Stimulated activated CD8-positive, alpha-beta memory T cell treated with anti-CD3 and anti-CD28 coated beads, Interleukin-7, amount 100 ng/mL, for 1 hour (primary cell): ENCODE measurements at places on chromosomes 11 and 22.

DNA sequence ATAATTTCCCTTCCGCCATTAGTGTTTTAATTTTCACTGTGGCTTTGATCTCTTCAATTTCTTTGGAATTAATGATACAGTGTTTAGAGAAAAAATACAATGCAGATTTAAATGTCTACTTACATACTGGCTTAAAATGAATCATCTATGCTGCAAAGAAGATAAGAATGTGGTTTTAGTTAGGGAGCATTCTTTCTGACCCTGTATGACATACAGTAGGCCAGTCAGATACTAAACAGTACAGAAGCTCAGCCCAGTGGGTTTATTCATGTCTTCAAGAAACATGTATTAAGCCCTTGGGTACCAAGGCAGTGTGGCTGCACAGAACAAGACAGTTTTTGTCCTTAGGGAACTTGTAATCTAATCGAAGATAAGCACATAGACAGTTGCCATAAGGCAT lies 268.8 kb downstream of the DDX10 start:
- no peak for DNase-seq

GRCh38 chr11:69000831-69001242 lies 12.2 kb downstream of the MRGPRF start:
- DNase-seq, result no peak

- no peak for DNase-seq
Measured at GRCh38 chr11:24872186-24872585, 375.3 kb downstream of the LUZP2 start.

- DNase-seq, result no peak
Measured at GRCh38 chr11:36162883-36163434, 126.3 kb downstream of the COMMD9 start.

DNA sequence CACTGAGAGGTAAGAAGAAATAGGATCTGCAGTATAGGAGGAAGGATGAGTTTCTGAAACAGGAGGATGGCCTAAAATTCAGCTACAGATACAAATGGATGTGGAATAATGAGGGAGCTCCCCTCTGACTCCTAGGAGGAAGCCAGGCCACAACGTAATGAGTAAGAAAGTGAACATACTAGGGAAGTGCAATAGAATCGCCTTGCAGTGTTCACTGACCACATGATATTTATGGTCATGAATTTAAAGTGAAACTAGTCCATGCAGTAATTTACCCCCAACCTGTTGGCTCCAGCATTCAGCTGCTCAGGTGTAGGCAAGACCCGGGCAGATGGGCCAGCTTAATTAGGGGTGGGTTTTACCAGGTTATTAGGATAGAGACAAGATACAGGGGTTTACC lies 101.7 kb downstream of the DEUP1 start:
- no peak for DNase-seq

- no peak for DNase-seq
Measured at GRCh38 chr11:33582636-33583325, 117.8 kb downstream of the C11orf91 start.

- DNase-seq, result no peak
Measured at GRCh38 chr22:28716686-28717085, 24.9 kb downstream of the CHEK2 start.

GRCh38 chr22:44521326-44522074 lies 23.5 kb upstream of the RTL6 start:
- DNase-seq, result no peak

DNA sequence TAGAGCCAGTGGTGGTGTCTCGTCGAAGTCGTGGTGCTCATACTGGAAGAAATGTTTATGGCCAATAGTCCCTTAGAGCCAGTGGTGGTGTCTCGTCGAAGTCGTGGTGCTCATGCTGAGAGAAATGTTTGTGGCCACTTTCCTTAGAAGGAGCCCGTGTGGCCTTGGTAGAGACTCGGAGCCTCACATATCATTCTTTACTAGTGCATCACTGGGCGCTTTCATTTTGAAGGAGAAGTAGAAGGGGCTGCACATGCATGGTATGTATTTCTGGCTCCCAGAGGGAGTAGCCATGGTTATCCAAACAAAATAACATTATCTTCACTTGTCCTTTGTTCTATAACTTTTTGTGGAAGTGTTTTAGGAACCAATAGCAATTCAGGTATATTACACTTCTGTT lies 69.5 kb downstream of the JAM3 start:
- no peak for DNase-seq

DNA sequence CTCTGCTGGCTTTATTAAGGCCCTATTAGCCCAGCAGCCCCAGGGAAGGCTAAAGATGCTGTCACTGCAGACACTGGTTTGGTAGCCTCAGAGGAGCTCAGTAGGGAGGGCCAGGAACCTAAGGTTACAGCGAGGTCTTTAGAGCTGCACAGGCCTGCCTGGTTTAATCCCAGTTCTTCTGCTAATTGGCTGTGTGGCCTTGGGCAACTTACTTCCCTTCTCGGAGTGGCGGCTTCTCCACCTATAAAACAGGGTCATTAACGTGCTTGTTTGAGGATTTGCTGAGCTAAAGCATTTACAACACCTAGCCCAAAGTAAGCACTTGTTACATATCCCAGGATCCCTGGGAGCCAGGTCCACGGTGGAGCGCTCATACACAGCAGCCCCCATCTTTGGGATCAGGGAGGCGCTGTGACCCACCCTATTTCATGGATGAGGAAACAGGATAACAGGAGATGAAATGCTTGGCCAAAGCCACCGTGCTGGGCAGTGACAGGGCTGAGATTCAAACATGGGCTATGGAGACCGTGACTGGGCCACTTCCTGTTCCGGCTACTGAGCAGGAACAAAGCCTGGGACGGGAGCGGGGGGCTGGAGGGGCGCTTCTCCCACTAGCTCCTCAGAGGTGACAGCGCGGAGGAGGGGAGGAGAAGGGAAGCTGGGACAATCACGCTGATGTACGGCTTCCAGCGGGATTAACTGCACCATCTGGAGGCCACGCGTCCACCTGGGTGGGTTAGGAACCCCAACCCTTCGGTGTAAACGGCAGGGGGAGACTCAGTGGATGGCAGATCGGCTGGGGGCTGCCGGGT lies 61.5 kb downstream of the IGLL1 start:
- DNase-seq, result no peak

GRCh38 chr22:19840955-19841640 lies 13.6 kb downstream of the GNB1L start:
- DNase-seq, result no peak
